Epithelial cell of prostate (primary cell): ENCODE measurements at places on chromosomes 5 and 9.

- no peak for DNase-seq
Measured at GRCh38 chr9:38336341-38336740, 56.2 kb upstream of the ALDH1B1 start.

DNA sequence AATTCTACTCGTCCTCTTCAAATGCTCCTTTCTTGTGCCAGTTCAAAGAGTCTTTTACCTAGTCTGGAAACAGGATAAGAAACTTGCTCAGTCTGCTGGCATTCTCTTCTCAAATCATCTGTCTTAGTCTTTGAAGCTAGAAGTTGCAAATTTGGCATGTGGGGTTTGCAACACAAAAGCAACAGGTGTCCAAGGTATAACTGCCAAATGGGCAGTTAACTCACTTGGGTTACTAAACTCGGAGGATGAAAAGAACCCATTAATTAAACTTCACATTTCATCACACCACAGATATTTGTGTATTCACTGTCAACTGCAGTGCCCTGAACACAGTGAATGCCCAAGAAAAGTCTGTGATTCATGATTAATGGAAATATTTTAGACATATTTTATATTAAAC, 108.0 kb upstream of the TARS1 start:
- DNase-seq: no peak

- no peak for DNase-seq
Measured at GRCh38 chr5:78974011-78974410, 11.1 kb downstream of the ARSB start.

DNA sequence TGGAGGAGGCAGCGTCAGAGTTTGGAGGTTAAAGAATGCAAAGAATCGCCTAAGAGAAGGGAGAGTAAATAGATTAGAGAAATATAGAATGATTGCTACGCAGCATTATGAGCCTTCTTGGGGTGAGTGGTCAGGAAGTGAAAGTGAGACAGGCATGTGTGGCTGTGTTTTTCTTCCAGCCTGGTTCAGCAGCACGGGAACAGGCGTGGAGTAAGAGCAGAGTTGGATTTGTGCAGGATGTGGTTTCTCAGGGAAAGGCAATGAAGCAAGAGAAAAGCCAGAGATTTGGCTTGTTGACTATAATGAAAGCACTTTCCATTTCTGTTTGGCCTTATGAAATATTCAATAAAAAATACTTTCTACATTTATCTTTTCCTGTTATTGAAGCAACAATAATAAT, 34.3 kb upstream of the FRMD3 start:
- DNase-seq: no peak

GRCh38 chr5:173208296-173208695, 26.7 kb downstream of the NKX2-5 start:
- no peak for DNase-seq

DNA sequence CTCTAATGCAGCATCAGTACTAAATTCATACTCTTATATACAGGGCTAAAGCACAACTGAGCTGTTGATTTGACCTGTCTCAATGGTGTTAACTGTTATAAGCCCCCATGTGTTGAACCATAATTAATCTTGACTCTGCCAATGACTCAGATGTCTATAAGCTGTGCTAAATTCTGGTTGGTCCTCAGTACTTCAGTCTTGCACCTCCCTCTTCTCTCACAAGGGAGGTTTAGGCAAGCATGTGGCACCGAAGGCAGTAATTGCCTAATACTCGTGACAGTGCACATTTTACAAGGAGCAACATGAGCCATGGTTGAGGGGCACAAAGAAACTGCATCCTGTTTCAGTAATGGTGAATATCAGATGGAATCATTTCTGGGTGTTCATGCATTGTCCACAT, 255.9 kb downstream of the TRPM3 start:
- no peak for DNase-seq

GRCh38 chr5:134453016-134453415, 41.3 kb upstream of the CDKN2AIPNL start:
- DNase-seq: no peak

DNA sequence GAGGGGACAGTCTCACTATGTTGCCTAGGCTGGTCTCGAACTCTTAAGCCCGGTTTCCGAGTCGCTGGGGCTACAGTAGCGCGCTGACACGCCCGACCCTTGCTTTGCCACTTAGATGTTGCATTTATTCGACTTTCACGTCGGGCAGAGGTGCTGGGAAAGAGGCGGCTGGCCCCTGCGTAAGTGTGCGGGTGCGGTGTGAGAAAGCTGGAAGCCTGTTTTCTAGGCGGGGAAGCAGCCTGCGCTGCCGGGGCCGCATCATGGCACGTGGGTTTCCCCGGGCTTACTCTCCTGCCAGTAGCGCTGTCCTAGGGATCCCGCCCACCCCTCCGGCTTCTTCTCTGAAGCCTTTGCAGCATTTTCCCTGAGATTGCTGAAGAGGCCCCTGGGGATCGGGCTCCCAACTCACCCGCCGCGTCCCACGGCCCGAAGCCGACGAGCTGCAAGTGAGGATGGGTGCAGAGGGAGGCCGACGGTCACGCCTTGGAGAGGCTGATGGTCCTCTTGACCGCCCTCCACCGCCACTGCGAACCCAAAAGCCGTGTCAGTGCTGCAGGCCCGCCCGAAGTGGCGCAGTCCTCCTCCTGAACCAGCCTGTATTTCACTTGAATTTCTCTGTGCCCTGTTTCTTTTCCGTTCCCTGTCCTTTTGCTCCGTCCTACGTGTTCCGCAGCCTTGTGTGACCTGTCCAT, 5.8 kb upstream of the TRIM41 start:
- DNase-seq: no peak

DNA sequence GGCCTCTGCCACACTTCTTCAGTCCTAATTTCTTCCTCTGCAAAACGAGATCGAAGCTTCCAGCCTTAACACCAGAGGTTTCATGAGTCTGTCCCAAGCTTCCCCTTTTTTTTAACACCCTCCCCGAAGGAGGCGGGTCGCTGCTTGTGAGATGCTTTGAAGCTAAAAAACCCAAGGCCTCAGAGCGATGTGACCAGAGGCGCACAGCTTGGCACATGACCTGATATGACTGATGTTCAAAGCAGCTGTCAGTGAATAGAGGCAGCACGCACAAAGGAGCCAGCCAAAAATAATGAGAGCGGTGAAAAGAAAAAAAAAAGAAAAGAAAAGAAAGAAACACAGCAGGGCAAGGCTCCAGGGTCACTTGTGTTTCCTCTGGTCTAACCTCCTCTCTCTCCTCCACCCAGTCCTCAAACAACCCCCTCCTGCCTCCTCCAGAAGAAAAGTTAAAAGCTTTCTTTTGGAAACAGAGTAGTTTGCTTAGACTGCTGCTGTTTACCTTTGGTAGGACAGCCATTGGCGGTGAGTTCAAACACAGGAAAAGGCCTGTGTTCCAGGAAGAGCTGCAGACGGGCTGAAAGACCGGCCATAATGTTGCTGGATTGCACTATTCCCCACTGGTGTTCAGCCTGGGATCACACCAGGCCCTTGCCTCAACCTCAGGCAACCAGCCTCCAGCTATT, 10.9 kb upstream of the ZNF366 start:
- no peak for DNase-seq

DNA sequence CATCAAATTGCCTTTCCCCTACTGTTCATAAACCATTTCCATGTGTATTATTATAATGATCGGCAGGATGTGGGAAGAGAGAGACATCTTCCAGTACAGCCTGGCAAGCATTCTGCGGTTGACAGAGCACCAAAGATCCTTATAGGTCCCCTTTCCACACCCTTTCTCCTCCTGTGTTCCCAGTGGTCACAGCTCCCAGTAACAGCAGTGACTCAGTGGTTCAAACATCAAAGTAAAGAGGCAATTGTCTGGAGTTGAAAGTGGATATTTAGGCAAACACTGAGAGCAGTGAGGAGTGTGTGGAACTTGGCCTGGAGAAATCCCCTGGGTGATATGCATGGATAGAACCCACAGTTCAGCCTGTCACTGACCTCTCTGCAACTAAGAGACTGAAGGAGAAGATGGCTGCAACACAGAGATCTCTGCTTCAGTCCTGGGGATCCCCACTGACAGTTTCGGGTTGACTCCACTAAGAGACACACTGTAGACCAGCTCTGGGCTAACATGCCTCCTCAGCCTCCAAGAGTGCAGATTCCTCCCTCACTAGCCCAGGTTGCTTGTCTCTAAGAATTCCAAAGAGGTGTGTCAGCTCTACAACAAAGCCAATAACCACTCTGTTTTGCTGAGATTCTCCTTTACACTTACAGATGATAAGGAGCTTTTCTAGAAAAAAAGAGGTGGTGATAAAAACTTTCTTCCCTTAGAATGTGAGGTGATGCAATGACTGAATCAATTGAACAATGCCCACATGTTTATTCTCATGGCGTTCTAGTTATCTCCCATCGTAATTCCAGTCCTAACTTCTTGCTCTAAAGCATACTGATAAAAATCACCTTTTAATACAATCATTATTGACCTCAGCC, 94.4 kb upstream of the IL6ST start:
- no peak for DNase-seq

- DNase-seq: no peak
Measured at GRCh38 chr9:87648606-87649005, 77.3 kb upstream of the CTSL start.

DNA sequence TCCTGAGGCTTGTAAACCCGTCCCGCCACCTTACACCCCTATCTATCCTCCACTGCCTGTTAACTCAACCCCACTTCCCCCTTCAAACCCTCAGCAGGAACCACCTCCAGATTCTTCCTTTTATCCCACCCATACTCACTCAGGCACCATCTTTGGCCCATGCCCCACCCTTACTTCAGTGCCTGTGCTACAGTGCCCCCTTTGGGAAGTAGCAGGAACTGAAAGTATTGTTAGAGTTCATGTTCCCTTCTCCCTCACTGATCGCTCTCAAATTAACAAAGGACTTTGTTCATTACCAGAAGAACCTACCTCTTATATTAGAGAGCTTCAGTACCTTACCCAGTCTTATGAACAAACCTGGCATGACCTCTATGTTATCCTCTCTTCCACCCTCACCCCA, 92.2 kb upstream of the MOCS2 start:
- no peak for DNase-seq

- DNase-seq: no peak
Measured at GRCh38 chr5:154498994-154499393, 21.0 kb upstream of the HAND1 start.

- no peak for DNase-seq
Measured at GRCh38 chr5:72283358-72283757, 36.7 kb downstream of the MRPS27 start.

DNA sequence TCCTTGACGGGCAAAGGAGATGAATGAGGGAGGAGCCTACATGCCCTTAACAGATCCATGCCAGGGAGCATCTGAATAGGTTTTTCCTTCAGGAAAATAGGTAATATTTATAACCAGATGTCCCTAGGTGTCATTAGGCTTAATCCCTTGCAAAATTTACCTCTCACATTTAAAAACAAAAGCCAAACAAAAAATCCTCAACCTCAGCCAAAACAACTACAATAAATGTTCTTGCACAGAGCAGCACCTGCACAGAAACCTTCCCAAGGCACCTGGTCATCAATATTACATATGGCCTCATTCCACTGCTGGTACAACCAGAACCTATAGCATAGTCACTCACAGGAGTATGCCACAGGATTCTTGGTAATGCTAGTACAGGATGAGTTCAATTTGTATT, 30.1 kb downstream of the SLC38A9 start:
- no peak for DNase-seq

- no peak for DNase-seq
Measured at GRCh38 chr5:31485376-31486207, 46.3 kb downstream of the DROSHA start.

GRCh38 chr9:2276296-2276695, 261.1 kb downstream of the SMARCA2 start:
- no peak for DNase-seq

- no peak for DNase-seq
Measured at GRCh38 chr9:90018688-90019087, 413.9 kb downstream of the GADD45G start.

DNA sequence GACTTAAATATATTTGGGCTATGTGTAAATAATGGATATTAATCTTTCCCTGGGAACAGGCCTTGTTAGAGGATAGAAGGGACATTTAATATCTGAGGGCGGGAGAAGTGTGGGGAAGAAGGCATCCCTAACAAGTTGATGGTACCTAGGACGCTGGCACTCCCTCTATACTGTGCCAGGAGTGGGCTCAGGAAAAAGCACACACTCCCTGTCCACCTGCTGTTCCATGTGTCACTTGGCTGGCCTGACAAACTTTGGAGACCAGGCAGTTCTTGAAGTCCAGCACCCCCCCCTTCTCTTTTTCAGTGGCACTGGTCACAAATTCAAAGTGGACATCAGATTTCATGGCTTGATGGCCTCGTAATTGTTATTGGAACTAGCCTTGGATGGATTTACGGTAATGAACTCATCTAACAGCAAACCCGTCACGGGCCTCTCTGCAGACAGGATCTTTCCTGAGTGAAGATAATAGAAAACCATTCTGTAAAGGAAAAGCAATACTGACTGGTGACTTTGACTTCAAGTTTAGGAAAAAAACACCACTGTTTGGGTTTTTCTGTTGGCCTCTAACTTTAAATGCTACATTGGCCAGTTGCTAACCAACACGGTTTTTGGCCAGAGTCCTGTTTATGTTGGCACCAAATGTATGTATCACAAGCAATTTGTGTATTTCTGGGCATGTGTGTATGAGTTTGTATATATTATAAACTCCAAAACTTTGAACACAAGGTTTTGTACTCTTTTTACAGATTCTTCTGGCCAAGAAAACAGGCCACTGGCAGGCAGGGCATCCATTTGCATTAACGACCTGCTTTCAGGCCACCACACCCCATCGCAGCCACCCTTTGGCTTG, 552.6 kb downstream of the CCDC171 start:
- no peak for DNase-seq

DNA sequence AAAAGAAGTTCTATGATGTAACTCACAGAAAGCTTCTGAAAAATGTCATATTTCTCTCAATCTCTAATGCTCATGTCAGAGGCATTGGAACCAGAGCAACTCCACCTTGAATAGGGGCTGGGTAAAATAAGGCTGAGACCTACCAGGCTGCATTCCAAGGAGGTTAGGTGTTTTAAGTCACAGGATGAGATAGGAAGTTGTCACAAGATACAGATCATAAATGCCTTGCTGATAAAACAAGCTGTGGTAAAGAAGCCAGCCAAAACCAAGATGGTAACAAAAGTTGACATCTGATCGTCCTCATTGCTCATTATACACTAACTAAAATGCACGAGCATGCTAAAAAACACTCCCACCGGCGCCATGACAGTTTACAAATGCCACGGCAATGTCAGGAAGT, 411.1 kb upstream of the GRIA1 start:
- DNase-seq: no peak

DNA sequence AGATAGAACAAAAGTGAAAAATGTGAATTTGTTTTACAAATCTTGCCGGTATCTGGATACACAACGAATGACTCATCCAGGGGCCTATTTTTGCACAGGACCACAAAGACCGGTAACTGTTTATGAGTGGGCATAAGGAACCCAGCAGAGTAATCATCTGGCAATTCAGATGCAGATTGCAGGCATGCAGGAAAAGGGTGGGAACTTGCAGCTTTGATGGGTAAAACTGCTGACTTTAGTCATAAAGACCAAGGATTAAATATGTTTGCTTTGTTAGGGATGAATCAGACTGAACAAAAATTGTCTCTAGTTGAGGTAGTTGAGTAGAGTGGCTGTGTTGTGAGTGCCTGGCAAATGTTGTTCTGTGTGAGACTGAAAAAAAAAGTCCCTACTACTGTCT, 309.6 kb upstream of the CCNH start:
- DNase-seq: peak; percentile 8

GRCh38 chr5:57816108-57816507, 333.5 kb upstream of the ACTBL2 start:
- DNase-seq: peak; percentile 89

- no peak for DNase-seq
Measured at GRCh38 chr9:126386088-126386487, 59.5 kb downstream of the MVB12B start.
